ENCODE measurements at places on chromosomes 5 and 9.
A peak's percentile ranks its signal among the peaks of the same experiment; 100 is the strongest.

DNA sequence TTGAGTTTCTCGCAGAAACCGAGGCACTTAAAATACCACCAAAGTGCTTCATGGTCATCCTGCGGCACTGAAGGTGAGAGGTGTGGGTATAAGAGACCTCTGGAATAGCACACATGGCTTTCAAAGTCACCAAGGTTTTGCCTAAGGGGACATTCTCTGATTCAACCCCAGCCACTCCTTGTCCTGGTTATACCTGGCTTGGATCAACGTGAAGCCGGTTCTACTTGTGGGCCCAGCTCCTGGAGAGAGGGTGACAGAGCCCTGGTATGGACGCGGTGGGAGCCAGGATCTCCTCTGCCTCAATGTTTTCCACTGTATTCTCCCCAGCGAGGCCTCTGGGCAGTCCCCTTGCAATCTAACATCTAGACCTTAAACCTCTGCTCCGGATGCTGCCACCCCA is 132.0 kb downstream of the FSTL4 start:
- no peak for DNase-seq

GRCh38 chr5:3122216-3122615 is 370.7 kb upstream of the IRX2 start:
- DNase-seq: no peak

DNA sequence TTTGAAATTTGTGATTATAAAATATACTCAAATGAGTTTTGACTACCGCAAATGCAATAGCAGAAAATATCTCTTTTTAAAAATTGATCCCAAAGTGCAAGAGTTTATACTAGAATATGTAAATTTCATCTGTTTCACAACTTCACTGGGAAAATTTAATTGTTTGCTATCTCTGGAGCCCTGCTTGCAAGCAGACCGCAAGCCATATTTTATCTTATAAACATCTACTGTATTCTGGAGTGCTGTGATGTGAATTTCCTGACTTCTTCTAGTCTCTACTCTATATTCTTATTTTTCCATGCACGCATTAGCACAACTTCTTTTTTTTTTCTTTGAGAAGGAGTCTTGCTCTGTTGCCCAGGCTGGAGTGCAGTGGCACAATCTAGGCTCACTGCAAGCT is 98.7 kb downstream of the DROSHA start:
- DNase-seq: no peak

DNA sequence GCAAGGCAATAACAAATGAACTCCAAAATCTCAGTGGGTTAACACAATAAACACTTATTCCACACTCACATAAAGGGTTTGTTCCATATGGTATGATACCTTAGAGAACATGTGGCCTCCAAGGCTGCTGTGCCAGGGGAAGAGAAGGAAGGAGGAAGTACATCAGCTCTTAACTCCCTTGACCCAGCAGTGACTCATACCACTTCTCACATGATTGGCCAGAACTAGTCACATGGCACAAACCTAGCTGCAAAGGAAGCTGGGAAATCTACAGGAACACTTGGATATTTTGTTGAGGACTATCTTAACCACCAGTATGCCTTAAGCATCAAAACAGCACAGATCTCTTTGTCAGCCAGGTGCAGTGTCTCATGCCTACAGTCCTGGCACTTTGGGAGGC is 99.3 kb downstream of the SLIT3 start:
- DNase-seq: no peak

DNA sequence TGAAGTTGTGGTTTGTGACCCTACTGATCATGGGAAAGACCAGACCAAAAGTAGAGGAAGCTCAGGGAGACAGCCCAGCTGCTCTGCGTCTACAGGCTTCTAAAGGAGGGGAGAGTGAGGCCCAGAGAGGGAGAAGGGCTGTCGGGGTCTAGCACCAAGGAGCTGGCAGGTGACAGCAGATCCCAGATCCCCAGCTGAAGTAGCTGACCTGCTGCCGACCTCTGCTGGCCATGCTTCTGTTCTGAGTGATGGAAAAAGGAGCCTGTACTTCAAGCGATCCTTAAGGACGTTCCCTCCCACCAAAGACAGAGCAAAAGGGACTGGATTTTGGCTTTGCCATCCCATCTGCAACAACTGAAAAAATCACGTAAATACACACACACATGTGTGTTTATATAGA is 22.7 kb upstream of the QSOX2 start:
- DNase-seq: no peak

DNA sequence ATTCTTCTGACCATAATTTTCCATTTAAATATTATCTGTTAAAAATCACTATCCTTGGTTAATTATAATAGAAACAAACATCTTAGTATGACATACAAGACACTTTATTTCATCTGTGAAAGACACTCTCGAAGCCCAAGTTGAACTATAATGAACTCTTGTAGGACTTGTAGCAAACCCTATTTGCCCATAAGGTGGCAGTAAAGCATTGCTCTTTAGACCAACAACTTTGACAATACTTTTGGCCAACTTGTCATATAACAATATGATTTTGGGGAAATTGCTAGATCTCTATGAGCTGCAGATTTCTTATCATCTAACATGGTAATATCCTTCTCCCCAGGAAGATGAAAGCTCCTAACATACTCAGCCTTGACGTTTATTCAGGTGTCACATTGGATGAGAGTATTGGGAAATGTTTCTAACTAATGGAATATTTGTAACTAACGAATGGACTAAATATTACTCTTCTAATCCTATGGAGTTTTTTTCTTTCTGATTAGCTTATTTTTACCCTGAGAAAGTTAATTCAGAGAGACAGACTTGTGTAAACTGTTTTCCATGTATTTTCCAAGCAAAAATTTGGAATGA is 11.0 kb downstream of the SPINK14 start:
- peak; percentile 68 for DNase-seq

- DNase-seq: peak; percentile 50
Observed at GRCh38 chr5:143056339-143056704, 286.1 kb downstream of the ARHGAP26 start.

DNA sequence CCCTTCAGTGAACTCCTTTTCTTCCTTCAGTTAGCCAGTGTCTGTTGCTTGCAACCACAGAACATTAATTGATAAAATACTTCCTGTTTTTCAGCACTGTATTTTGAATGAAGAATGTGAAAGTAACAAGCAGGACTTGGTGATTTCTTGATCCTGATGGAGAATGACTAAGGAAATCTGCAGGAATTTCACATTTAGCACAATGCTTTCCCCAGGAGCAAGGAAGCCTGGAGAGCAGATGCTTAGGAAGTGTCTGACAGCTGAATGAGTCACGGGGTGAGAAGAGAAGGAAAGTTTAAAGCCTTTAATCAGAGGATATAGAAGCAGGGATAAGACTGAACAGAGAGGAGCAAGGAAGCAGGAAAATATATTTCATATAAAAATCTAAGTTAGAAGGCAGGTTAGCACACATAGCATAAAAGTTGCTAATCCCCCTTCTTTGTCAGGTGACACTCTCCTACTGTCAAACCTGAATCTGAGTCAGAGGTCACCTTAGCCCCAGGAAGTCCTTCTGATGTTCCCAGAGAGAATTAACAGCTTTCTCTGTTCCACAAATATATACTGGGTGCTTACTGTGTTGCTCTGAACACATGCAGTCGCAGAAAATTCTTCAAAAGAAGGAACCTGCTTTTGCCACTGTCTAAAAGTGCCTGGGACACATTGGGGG is 59.7 kb downstream of the GNA14 start:
- DNase-seq: no peak

GRCh38 chr5:149488645-149489306 is 62.5 kb downstream of the CSNK1A1 start:
- no peak for DNase-seq

DNA sequence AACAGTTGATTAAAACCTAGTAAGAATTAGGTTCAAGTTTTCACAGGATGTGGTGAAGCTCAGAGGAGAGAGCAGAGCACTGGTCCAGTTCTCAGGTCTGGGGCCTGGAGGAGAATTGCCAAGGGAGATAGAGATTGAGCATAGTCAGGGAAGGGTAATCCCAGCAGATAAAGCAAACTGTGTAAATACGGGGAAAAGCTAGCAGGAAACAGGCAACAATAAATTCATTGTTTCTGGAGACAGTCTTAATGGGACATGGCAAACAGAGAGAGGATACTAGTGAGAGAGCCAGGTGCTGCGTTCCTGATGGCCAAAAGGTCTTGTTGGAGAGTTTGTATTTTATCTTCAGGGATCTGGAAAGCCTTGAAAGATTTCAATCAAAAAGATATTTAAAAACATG is 333.0 kb downstream of the PDE4D start:
- no peak for DNase-seq

GRCh38 chr5:132414634-132415378 is 45.3 kb downstream of the SLC22A5 start:
- no peak for DNase-seq

DNA sequence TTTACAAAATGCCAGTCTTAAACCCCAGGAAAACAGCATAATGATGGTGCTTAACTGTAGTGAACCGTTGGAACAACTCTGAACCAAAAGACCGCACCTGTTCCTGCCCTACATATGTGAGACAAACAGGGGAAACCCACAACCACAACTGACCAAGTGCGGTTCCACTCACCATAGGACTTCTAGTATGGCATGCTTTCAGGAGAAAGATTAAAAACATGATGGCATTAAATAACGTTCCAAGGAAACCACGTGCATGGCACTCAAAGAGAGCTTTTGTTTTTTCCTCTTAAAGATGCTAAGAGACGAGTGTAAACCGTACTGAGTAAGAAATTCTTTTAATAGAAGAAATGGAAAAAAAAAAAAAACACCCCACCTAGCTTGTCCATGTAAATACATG is 119.8 kb downstream of the SSBP2 start:
- DNase-seq: peak; percentile 82

DNA sequence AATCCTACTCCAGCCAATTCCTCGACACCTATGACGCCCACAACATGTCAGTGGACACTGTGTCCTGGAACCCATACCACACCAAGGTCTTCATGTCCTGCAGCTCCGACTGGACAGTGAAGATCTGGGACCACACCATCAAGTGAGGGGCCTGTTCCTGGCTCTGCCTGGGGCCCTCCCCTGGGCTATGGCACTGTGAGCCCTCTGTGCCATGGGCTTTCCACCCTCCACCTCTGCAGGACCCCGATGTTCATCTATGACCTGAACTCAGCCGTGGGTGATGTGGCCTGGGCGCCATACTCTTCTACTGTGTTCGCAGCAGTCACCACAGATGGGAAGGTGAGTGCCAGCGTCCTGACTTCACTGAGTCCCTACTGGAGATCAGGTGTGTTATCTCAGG is 8.4 kb downstream of the ENHO start:
- no peak for DNase-seq

GRCh38 chr5:154741415-154741814 is 13.8 kb upstream of the LARP1 start:
- DNase-seq: no peak

- DNase-seq: no peak
Observed at GRCh38 chr5:74954919-74955318, 88.7 kb upstream of the FAM169A start.

- DNase-seq: no peak
Observed at GRCh38 chr5:134142052-134142451, 27.6 kb downstream of the TCF7 start.

- DNase-seq: no peak
Observed at GRCh38 chr5:142156839-142157463, 48.4 kb downstream of the NDFIP1 start.

DNA sequence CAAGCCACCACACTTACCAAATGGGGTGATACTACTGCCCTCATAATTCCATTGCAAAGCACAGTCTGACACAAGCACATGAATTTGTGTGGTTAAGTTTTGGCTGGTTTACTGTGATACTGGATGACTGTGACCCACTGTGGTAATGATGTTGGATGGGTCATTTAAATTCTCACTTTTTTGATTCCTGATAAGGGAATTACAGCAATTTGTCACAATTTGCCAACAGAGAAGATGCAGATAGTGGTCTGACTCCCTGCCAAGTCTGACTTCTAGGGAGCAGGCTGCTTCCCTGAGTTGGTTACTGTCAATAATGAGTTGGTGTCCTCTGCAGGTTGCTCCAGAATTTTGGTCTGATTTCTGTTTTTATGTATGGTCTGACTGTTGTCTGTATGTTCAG is 731.9 kb downstream of the MTRR start:
- no peak for DNase-seq

DNA sequence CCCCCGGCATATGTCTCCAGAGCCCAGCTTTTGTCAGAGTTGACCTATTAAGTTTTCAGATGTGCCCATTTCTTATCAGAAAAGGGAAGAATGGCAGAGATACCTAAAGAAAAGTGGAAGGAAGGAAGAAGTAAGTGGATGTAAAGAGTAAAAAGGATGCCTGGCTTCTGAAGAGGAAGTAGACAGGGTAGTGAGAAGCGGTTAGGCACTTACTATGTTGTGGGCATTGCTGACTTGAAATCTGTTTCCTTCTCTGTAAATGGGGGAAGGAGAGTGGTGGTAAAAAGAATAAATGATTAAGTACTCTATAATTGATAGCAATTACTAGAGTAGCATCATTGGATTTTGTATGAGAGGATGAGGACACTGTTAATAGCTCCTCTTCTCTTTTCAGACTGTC is 9.9 kb downstream of the ANP32B start:
- peak; percentile 42 for DNase-seq

DNA sequence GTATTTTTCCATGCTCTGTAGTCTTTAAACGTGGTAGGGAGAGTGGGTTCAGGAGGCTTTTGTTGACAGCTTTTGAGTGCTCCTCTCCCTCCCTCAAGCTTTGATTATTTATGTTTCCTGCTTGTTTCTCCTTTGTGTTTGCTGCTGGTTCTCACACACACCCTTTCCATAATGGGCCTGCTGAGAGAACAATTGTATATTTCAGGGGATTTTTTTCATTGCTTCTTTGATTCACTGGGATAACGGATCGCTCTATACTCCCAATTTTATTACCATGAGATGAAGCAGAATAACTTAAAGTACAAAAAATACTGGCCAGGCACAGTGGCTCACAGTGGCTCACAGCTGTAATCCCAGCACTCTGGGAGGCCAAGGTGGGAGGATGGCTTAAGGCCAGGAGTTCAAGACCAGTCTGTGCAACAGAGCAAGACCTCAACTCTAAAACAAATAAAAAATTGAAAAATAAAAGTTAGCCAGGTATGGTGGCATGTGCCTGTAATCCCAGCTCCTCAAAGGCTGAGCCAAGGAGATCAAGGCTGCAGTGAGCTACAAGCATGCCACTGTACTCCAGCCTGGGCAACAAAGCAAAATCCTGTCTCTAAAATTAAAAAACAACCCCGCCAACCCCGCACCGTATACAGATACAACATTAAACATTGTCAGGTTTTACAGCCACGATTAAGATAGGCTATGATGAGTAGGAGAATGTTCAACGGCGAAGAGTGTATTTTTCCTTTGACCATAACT is 66.9 kb downstream of the USP20 start:
- no peak for DNase-seq

- DNase-seq: no peak
Observed at GRCh38 chr9:37693260-37693659, 42.5 kb downstream of the FRMPD1 start.

- DNase-seq: no peak
Observed at GRCh38 chr5:110262749-110263148, 463.7 kb downstream of the TMEM232 start.

DNA sequence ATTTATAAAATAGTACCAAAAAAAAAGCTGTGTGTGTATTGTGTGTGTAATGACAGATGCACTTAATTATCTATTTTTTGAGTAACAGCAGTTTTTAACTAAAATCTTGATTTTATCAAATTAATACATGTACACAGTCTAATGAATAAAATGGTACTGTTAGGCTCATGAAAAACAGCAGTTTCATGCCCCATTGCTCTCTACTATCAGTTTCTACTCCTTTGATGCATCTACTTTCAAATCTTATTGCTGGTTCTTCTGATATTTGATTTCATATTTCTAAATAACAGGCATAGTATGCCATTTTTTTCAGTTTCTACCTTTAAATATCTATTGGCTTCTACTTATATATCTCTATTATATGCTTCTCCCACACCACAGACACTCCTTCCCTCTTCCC is 117.4 kb downstream of the CCDC171 start:
- no peak for DNase-seq

GRCh38 chr5:126852841-126853271 is 75.9 kb downstream of the LMNB1 start:
- DNase-seq: no peak

All from activated CD4-positive, alpha-beta T cell treated with anti-CD3 and anti-CD28 coated beads, Interleukin-2, Interleukin-6, amounts not matched to agents 100 ng/mL and 50 ng/mL, durations not matched to agents 16 hours and 8 hours (primary cell).